Esophagus squamous epithelium (tissue), 5 donors: ENCODE measurements at places on chromosomes 1 and 21.

DNA sequence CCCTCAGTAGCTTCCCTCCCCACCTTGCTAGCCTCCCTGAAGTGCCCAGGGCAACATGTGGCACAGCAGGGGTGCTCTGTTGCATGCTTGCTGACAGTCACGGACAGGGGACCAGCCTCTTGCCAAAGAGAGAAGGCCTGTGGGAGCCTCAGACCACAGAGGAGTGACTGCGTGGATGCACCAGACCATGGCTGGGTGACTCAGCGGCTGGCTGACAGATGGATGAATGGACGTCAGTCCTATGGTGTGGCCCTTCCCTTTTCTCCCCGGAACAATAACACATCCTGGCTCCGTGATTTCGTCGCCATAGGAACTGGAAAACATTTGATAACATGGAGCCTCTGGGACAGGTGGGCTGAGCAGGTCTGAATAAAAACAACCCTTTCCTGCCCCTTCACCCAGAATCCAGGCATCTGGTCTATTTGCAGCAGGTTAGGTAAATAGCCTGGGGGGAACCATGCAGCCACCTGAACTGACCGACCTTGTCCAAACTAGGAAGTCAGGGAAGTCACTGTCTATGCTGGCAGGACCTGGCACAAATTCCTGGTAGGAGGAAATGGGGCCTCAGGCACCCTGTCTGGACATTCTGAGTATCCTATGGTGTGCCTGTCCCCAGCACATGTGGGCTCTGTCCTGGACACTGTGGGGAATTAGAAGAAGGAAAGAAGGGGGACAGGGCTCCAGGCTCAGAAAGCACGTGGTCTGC, 53.3 kb downstream of the NENF start:
- DNase-seq = peak; percentile 5

DNA sequence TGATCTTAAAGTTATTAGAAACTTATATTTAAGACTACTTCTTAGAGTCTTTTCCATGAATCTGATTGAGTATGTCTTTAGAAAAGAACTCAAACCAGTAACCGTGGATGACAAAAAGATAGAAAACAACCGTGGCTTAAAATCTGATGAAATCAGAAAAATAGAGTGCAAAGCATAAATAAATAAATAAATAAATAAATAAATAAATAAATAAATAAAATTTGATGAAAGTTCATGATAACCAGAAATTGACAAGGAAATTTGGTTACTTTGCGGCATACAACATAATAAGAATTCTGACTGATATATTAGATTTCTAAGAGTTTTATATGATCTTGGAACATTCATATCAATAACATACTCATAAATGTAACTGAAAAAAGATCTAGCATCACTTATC, 152.1 kb downstream of the AK5 start:
- no peak for DNase-seq

DNA sequence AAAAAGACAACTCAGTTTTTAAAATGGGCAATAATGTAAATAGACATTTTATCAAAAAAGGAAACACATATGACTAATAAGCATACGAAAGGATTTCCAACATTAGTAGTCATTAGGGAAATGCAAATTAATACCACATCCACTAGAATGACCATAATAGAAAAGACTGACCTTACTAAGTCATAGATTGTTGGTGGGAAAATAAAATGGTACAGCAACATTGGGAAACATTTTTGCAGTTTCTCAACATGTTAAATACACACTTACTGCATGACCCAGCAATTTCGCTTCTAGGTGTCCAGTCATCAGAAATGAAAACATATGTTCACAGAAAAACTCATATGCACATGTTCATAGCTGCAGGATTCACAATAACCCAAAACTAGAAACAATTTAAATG, 29.9 kb upstream of the SLC44A3 start:
- DNase-seq = no peak

GRCh38 chr1:151281969-151282882, at the start of gene ZNF687:
ZNF687 (plus strand) TSS chr1:151282299; CDS start chr1:151286292, 3,993 bp downstream.
- DNase-seq = peak; percentile 99

GRCh38 chr1:212271234-212271633, 14.0 kb upstream of the PPP2R5A start:
- no peak for DNase-seq

GRCh38 chr1:201142849-201143725, 11.2 kb downstream of the TMEM9 start:
- DNase-seq = no peak

GRCh38 chr21:30391492-30392025, 4.3 kb upstream of the KRTAP13-1 start:
- DNase-seq = no peak

- DNase-seq = no peak
Measured at GRCh38 chr1:67711855-67712212, 26.8 kb downstream of the GADD45A start.

- DNase-seq = no peak
Measured at GRCh38 chr1:24745711-24746413, 615 bp downstream of the CLIC4 start.

- no peak for DNase-seq
Measured at GRCh38 chr1:207309745-207310273, 11.7 kb upstream of the CD55 start.

GRCh38 chr1:1987142-1987510, 16.5 kb downstream of the CFAP74 start:
- DNase-seq = no peak

DNA sequence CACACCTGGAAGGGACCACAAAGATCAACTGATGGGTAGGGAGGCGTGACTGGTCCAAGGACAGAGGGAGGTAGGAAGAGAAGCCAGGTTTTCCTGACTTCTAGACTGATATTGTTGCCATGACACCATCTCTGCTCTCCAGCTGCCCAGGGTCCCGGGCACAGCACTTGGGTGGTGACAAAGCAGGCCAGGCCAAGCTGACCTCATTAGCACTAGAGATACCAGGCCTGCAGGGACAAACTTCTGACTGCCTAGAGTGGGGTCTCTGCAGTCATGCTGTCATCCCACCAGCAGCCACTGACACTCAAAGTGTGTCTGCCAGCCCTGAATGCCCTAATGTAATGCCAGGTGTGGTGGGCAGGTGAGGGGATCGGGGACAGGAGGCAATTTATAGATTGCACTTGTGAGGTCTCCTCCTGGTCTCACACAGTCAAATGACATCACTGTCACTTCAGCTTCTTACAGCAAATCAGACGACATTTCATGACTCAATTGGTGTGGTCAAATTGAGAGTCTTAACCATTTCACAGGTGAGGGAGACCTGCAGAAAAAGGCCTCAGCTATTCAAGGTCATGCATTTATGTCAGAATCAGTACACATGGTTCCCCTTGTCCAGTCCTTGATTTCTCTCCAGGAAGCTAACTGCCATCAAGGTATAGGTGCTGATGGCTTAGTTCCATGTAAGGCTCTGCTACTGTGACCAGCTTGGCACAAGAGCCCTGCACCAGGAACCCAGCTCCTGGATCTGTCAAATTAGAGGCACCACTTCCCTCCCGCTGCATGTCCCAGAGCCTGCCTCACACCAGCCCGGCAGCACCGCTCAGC, 2.7 kb downstream of the SLC9A1 start:
- DNase-seq = no peak

GRCh38 chr1:9315411-9316079, 22.9 kb downstream of the SPSB1 start:
- DNase-seq = no peak

DNA sequence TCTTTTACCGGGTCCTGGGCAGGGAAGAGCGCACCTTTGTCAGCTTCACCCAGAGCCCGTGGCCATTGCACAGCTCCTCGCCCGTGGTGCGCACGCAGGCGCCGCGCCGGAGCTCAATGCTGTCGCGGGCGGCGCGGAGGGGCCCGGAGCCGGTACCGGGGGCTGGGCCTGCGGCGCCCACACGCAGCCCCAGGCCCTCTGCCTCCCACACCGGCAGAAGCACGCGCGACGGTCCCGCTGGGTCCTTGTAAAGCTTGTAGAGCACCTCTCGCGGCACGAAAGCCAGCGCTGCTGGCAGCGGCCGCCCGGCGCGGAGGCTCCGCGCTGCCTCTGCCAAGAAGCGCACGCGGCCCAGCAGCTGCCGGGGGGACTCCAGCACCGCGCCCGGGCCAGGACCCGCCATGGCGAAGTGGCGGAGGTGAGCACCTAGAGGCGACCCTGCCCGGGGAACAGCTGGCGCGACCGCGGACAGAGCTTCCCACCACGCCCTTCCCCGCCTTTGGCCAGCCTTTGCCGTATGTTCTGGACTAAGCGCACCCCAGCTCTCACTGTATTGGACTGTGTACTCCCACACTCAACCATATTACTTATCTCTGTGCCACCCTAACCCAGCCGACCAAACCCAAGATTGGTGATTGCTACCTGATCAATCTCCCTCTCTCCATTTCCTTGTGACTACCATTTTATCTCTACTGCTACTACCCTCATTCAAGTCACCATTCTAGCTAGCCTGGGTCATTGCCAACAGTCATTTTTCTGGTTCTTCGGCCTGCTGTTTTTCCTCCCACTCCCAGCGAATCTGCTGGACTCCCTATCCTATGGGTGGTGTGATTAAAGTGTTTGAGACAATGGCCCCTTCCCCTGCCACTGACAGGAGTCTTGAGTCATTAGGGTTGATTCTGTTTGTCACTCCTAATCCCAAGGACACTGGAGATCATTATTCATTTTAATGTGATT, at the start of gene HECTD3:
Gene HECTD3, minus strand, starts transcription at position 470 of the 957 bp plus-strand sequence. Its CDS starts 67 bp downstream, at position 403.
- DNase-seq = no peak

DNA sequence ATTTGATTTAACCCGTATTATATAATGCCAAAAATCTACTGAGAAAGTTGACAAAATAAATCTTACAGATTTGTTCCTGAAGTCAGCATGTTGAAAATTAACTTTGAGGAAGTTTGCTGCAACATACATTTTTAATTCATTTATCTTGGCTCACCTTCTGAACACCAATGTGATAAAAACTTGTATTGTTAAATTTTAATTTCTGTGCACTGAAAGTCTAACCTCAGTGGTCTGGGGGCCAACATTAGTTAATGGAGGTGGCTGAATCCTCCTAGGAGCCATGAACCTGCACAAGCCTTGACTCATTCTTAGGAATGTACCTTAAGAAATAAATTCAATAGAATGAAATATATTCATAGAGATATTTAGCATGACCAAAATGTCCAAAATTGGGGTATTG, 95.3 kb downstream of the ADSS2 start:
- no peak for DNase-seq

- no peak for DNase-seq
Measured at GRCh38 chr1:94702442-94702815, 117.7 kb upstream of the SLC44A3 start.

GRCh38 chr1:168614235-168614634, 37.8 kb downstream of the XCL1 start:
- no peak for DNase-seq

DNA sequence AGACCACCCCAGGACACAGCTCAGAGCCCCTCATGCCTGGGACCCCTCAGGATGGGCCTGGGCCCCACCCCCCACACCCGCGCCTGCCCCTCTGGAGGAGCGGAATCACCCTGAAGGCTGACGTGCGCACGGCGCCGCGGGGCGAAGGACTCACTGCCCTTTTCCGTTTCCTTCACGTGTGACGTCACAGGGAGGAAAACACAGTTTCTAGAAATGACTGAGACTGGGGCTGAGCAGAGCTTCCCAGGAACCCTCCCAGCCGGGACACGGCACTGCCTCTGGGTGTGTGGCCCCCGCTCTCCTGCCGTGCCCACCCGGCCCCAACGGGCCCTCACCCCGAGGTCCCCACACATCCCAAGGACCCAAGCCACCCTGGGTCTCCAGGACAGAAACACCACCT, 5.4 kb upstream of the TNFRSF4 start:
- no peak for DNase-seq

GRCh38 chr21:42343101-42343500, 7.7 kb downstream of the TFF2 start:
- no peak for DNase-seq

DNA sequence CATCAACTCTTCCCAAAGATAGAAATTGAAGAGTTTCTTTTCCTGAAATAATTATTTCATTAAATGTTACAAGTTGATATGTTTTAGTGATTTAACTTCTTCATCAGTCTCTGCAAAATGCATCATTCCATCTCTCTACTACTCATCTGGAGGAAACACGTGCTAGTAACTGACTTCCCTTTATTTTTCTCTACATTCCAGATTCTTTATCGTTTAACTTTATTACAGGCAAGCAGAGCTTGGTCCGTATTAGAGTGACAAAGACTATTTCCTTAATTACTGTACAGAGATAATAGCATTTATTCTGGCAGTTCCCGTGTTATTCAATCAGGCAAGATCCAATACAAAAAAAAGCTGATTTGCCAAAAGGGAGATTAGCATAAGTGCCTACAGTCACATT, 88.6 kb downstream of the TM2D1 start:
- no peak for DNase-seq

DNA sequence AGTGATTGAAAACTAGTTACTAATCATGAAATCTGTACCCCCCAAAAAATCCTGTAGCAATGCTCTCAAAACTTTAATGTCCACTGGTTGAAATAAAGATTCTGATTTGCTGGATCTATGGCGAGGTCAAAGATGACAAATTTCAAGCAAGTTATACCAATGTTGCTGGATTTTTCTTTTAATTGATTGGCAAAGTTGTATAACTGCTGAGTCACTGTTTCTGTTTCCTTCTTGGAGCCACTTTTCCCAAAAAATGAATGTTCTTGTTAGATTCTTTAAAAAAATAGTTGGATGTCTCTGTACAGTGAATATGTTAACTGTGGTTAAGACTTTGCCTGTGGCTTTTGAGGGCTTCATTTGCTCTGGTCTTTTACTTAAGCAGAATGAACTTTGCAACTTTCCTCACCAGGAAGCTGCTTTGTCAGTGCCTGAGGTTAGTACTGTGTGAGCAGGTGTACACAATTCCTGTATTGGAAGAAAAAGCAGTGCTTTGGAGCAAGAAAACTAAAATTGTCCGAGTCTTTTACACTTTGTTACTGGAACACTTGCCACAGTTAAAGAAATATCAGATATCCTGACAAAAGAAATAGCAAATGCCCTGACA, 1211.9 kb downstream of the MRPL39 start:
- no peak for DNase-seq

- no peak for DNase-seq
Measured at GRCh38 chr1:165828103-165828668, 772 bp downstream of the UCK2 start.

DNA sequence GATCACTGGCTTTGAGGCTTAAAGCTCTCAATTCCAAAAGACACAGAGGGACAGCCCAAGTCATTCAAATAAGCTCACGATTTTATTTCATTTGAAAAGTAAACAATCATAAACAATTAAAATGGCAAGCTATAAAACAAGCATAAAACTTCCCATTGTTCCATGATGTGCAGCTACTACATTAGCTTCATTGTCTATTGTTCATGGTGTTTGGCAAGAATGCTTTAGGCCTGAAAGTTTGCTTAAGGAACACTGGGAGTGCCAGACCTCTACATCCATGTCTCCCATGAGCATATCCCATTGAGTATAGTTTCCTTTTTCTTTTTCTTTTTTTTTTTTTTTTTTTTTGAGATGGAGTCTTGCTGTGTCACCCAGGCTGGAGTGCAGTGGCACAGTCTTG, 286.1 kb upstream of the ESRRG start:
- no peak for DNase-seq

DNA sequence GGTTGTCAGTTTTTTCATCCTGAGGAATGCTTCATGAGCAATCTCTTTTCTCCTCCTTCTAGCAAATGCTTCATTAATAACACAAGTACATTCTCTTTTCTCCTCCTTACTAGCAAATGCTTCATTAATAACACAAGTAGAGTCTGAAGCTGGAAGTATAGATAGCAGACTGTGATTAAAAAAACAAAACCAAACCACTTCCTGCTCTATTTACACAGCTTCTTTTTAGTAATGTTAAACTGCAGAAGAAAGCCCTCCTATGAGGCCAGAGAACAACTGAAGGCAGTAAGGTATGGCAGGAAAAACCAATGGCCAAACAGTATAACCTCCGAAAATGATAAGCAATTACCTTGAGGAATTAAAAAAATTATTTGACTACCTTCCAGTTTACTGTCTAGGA, 90.1 kb downstream of the ZSWIM5 start:
- no peak for DNase-seq
